Activated CD8-positive, alpha-beta memory T cell treated with anti-CD3 and anti-CD28 coated beads, Interleukin-2, amount 10 ng/mL, durations not matched to agents 7 days and 5 days (primary cell): ENCODE measurements at places on chromosomes 6 and 20.

- no peak for DNase-seq
These were observed 66.8 kb upstream of the BTBD3 start for GRCh38 chr20:11850901-11851300.

- DNase-seq: peak; percentile 49
These were observed 281.9 kb downstream of the UTRN start for GRCh38 chr6:144566868-144567615.

- DNase-seq: no peak
These were observed 6.4 kb downstream of the PREX1 start for GRCh38 chr20:48821261-48821920.

- DNase-seq: no peak
These were observed 14.0 kb upstream of the GMPR start for GRCh38 chr6:16224409-16224808.

GRCh38 chr6:129996387-129996786 is 22.0 kb upstream of the L3MBTL3 start:
- DNase-seq: no peak

- peak; percentile 81 for DNase-seq
These were observed 56.2 kb upstream of the EDN1 start for GRCh38 chr6:12233693-12234571.

GRCh38 chr6:19722999-19723398 is 114.2 kb upstream of the ID4 start:
- DNase-seq: no peak

GRCh38 chr6:85124472-85125354 is 325.2 kb upstream of the NT5E start:
- no peak for DNase-seq

- DNase-seq: no peak
These were observed 159.3 kb downstream of the KIF6 start for GRCh38 chr6:39565956-39566355.

GRCh38 chr6:134662077-134662700 is 287.7 kb downstream of the ALDH8A1 start:
- no peak for DNase-seq

DNA sequence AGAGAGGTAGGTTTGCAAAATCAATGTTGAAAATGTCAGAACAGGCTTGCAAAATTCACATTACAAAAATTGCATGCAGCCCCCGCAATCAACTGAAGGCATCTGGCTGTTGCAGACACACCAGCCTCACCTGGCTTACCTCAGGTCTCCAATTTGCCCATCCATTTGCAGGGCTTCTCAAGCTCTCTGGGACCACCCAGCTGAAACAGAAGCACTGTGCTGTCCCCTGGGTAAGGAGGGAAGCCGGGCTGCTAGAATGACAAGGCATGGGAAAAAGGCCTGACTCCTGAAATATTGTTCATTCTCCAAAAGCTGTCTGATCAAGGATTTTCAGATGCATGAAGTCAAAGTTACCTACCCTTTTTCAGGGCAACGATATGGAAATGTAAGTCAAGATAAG is 52.6 kb upstream of the CD93 start:
- no peak for DNase-seq

- DNase-seq: no peak
These were observed 23.9 kb downstream of the MYH7B start for GRCh38 chr20:34979366-34980153.

DNA sequence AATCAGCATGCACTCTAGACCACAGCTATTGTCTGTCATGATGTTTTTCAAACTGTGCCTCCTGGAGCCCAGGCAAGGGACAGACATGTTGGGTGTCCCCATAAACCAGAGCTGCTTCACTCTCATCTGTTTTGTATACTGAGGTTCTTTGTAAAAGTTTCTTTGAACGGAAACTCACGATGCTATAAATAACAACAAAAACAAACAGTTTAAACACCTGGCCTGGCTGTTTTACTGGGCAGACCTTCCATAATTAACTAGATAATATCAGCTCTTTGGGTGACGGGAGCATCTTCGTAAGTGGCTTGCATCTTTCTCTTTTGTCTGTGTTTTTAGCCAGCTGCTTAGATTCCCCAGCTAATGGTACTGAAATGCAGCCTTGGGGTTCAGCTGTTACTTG is 190.3 kb downstream of the ZDHHC14 start:
- no peak for DNase-seq

- peak; percentile 78 for DNase-seq
These were observed 1.4 kb downstream of the STAU1 start for GRCh38 chr20:49186535-49187329.

DNA sequence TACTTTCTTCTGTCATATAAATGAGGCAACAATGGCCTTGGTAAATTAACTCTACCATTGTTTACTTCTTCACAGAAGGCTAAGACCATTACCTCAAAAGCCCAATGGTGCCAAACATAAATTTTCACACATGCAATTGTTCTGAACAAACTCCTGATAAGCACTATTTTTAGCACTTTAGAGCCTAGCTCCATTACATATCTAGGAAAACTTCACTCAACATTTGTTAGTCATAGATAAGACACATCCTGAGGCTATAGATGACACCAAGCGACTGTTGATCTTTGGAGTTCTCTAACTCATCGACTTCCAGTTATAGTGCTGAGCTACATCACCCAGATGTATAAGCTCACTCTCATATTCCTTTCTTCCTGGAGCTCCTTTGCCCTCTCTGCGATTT is 245.9 kb downstream of the EYS start:
- no peak for DNase-seq

DNA sequence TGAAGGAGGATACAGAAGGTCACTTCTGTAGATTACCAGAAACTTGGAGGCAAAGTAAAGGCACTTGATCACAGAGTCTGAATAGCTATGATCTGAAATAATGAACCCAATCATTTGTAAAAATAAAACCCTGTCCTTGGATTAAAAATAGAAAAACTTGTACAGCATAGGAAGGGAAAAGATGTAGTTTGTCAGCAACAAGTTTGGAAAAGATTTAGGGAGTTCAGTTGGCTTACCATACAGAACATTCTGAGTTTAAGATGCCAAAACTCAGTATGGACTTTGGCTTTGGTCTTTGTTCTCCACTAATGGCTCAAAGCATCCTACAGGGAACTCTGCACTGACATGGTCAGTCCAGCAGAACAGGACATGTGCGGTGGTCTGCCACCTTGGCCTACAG is 240.6 kb downstream of the BCKDHB start:
- no peak for DNase-seq

DNA sequence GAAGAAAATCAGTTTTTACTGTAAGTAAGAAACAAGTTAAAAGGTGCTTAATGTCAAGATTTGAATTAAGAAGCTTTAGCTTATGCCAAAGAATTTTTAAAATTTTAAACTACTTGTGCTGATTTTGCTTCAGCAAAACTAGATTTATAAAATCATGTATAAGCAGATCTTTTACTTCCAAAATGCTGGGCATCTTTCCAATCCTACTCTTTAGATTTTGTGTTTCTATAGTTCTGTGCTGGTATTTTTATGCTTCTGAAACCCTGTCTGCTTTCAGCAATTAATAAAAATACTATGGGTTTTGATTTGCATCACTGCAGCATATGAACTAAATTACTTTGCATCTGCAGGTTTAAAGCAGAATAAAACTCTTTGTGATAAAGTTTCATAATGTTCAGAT is 238.6 kb upstream of the RNF217 start:
- no peak for DNase-seq

DNA sequence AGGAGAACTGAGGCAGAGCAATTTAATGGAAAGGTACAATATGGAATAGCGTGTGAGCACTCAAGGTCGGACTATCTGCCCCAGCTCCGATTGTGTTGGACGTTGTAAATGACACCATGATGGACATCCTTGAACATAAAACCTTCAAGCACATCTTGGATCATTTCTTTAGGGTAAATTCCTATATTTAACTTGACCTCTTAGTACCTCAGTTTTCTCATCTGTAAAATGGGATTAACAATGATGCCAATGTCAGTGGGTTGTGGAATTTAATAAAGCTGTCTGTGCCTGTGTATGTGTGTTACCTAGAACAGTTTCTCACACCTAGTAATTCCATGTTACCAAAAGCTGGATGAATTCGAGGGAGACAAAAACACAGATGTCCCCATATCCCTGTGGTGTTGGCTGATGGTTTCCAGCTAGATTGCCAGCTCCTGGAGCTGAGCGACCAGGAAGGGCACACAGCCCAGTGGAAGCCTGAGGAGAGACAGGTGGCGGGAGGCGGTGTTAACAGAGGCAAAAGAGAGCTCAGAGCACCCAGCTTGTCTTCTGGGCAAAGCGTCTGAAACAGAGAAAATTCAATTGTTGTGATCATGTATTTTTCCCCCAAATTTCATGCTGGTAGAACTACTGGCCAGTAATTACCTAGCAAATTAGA is 32.6 kb downstream of the MDFI start:
- no peak for DNase-seq

- DNase-seq: no peak
These were observed 78.4 kb downstream of the PREX1 start for GRCh38 chr20:48749437-48749836.

GRCh38 chr6:44201638-44202303 is 15.0 kb upstream of the MYMX start:
- no peak for DNase-seq

- no peak for DNase-seq
These were observed 130.8 kb downstream of the SCAF8 start for GRCh38 chr6:154864066-154864430.

- no peak for DNase-seq
These were observed 131.1 kb upstream of the CEP162 start for GRCh38 chr6:84358581-84358980.

DNA sequence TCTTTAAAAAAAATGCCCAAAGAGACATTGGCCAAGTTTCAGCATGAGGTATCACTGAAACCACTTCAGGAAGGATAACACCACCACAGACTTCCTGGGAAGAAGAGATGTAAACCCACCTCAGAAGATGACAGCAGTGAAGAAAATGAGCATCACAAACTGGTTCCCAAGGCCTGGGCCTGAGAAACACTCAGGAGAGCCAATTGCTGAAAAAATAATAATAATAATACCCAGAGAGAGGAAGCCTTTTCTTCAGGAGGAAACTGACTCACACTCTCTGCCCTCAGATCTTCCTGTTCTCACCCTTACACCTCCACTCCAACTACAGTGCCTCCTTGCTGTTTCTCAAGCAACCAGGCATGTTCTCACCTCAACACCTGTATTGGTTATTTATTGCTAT is 68.1 kb upstream of the MAFB start:
- DNase-seq: peak; percentile 48

GRCh38 chr6:17705428-17705777 is 1.3 kb downstream of the NUP153 start:
- no peak for DNase-seq

DNA sequence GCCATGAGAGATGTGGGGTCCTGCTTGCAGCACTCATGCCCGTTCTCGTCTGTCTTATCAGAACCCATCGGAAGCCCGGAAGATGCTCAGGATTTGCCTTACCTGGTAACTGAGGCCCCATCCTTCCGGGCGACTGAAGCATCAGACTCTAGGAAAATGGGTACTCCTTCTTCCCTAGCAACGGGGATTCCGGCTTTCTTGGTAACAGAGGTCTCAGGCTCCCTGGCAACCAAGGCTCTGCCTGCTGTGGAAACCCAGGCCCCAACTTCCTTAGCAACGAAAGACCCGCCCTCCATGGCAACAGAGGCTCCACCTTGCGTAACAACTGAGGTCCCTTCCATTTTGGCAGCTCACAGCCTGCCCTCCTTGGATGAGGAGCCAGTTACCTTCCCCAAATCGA is 8.3 kb downstream of the PI16 start:
- peak; percentile 87 for DNase-seq

DNA sequence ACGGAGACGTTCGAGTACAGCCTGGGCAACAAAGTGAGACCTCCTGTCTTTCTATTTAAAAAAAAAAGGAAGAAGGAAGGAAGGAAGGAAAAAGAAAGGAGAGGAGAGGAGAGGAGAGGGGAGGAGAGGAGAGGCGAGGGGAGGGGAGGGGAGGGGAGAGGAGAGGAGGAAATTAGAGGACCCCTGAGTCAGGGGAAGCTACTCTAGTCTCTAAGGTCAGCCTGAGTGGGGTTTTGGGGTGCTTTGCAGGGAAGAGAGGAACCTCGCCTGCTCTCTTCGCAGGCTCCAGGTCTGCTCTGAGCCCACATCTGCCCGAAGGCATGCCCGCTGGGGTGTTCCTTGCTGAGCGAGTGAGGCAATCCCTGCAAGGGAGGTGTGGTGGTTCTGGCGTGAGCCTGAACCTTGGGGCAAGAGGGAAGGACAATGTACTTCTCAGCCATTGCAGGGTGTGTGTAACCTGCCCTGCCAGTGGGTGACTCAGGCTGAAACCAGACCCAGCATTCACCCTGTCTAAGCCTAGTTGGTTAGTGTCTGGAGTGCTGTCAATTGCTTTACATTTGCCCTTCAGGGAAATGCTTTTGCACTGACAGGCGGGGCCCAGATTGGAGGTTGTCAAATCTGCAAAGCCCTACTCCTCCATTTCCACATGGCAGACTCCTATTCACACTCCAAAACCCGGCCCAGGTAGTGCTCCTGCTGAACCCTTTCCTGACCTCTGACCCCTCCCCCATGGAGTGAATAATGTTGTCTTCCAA is 15.3 kb upstream of the MMP9 start:
- peak; percentile 59 for DNase-seq

DNA sequence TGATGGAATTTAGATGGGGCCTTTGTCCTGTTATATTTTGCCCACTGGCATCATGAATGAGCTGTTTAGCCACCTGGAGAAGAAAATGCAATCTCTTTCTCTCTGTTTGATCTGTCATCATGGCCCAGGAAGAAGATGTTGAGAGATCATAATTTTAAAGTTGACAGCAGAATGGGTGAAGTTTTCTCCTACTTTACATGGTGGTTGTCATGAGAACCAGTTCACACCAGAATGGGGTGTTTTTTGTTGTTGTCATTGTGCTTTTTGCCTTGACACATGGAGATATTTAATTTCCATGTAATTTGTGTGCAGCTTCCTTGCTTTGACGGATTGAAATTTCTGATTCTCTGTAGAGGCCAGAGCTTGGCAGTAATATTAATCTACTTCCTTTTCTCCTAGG is 122.5 kb downstream of the FARS2 start:
- DNase-seq: no peak

GRCh38 chr6:145349950-145350510 is 385.3 kb downstream of the EPM2A start:
- no peak for DNase-seq

- DNase-seq: no peak
These were observed 22.3 kb downstream of the MDN1 start for GRCh38 chr6:89797317-89797716.

DNA sequence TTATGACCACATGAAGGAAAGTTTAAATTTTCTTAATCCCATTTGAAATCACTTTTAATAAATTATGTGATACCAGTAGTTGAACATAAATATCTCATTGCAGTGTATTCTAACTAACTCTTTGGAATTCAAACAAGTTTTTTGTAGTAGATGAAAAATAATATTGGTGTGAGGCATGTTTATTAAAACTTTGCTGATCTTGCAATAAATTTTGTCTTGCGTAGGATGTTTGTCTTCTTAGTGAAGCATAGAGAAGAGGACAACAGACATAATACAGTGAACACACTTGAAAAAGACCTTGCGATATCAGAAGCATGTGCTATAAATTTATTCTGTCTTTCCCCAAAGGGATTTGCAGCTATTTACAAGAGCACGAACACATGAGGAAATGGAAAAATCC is 140.7 kb downstream of the HTR1B start:
- no peak for DNase-seq
